Mammary epithelial cell (primary cell): ENCODE measurements at places on chromosomes 2 and 18. TPM values are rescaled to one million over a fixed set of nuclear protein-coding genes. Genes with fewer than 3 reads are reported as not detected.

Gene GPR45
- not detected in 2 replicates for total RNA-seq

Gene CFAP65
- 0.50 TPM for total RNA-seq

Gene TGFA
- total RNA-seq, result 97.7 and 126 TPM in 2 replicates

Gene CHRNG
- not detected for total RNA-seq

Gene TAF4B
- total RNA-seq, result 6.5 TPM

Gene LYG2
- total RNA-seq, result not detected
